ENCODE measurements at places on chromosomes 1 and 21.

- DNase-seq: no peak
These were observed 11.4 kb upstream of the SELE start for GRCh38 chr1:169745015-169745861.

- peak; percentile 9 for DNase-seq
These were observed 470 bp downstream of the TNR start for GRCh38 chr1:175742790-175743459.

DNA sequence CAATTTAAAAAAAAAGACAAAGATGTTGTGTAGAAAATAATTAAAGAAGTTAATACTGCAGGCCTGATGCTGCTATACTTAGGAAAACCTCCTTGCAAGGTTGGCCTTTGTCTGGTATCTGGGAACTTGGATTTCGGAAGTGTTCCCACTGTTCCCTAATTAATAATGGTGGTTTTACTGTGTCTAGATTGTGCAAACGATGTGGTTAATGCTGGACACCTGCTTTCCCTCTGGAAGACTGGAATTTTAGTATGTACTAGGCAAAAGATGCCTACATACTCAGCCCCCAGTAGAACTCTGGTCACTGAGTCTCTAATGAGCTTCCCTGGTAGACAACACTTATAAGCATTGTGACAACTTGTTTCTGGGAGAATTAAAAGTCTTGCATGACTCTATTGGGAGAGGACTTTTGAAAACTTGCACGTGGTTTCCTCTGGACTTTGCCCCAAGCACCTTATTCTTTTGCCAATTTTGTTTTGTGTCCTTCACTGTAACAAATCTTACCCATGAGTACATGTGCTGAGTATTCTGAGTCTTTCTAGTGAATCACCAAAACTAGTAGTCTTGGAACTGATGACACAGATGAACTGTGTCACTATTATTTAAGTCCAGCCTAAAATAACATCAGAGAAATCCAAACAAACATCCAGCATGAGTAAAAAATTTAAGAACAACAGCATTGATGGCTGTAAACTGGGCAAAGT is 40.4 kb downstream of the LIN9 start:
- DNase-seq: peak; percentile 57

DNA sequence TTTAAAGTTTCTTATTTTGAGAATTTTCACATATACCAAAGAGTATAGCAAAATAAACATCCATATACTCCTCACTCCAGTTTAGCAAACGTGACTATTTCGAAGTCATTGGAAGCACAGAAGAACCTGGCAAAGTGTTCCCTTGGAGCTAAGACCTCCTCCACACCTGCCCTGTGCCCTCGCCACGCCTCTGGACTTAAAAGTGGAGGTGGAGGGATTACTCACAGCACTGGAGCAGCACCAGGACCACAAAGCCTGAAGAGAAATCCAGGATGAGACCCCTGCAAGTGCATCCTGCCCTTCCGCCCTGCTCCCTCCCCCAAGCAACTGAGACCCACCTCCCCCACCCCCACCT is 436 bp downstream of the CHI3L1 start:
- DNase-seq: no peak

GRCh38 chr1:61898658-61899057 is 156.4 kb downstream of the PATJ start:
- DNase-seq: no peak

Data from hepatic stellate cell (primary cell).